ENCODE measurements at places on chromosomes 5 and 9. TPM values are rescaled to one million over a fixed set of nuclear protein-coding genes. Genes with fewer than 3 reads are reported as not detected.

GRCh38 chr5:107032629-107033028, 638.1 kb downstream of the EFNA5 start:
- no peak for DNase-seq

DNA sequence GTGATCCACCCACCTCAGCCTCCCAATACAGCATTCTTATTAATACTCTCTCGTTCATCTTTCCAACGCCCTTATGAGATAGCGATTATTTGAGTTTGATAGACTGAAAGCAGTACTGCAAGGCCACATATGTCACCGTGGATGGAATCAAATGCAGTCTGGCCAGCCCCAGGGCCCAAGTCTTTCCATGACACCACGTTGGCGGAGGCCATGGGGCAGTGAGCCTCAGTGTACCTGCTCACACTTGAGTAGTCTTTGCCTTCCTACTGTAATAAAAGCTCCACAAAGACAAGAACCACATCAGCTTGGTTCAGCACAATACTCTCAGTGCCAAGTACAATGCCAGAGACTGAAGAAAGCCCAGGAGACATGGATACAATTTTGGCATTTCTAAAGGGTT, 88.5 kb downstream of the TTLL11 start:
- no peak for DNase-seq

DNA sequence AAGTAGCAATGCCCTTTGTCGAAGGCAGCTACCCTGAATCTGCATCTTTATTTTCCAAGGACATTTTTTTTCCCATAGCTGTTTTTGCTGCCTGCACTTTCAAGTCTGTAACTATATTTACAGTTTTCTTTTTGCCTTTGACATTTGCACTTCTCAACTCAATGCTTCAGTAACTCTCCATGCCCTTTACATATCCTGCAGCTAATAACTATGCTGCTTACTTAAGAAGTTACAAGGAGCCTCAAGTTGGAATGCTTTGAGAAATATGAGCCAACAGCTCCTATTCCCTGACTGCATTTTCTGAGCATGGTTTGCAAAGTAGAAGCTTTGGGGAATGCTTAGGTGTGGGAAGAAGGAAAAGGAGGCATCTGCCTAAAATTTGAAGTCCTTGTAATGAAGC, 194.8 kb upstream of the TRPC7 start:
- DNase-seq = no peak

DNA sequence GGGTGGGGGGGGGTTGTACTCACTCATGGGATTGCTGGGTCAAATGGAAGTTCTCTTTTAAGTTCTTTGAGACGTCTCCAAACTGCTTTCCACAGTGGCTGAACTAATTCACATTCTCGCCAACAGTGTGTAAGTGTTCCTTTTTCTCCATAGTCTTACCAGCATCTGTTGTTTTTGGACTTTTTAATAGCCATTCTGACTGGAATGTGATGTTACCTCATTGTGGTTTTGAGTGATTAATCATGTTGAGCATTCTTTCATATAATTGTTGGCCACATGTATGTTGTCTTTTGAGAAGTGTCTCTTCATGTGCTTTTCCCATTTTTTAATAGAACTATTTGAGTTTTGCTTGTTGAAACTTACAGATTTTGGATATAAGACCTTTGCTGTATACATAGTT, 94.9 kb upstream of the PLPPR1 start:
- DNase-seq = peak; percentile 45

DNA sequence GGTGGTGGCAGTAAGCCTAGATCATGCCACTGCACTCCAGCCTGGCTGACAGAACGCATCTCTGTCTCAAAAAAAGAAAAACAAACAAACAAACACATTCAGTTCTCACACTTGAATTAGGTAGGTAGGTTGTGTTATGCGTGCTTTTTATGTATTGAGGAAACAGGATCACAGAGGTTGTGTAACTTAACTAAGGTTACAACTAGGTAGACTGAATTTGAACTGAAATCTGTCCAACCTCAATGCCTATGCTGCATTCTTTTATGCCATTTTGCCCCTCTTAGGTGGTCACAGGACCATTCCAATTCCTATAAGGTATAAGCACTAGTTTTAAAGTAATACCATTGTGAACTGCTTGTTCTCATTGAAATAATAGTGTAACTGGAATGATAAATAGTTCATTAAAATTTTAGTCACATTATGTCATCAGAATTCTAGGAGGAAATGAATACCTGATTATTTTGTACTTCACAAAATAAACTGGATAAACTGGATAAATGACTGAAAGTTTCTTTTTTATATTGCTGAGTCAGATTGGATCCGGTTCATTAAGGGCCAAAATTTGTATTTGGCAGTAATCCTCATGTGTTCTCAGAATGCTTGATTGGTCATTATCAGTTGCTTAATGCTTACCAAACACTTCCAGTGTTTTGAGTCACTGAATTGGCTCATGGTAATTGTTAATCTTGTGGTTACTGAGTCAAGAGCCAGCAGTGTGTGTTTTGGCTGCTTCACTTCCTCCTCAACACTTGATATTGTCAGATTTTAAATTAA, 7.1 kb downstream of the UBAP1 start:
- peak; percentile 96 for DNase-seq

GRCh38 chr9:5186416-5187169, 1.2 kb upstream of the INSL6 start:
- peak; percentile 74 for DNase-seq

- DNase-seq = no peak
These were observed 624.4 kb upstream of the C9orf72 start for GRCh38 chr9:28197653-28198052.

- no peak for DNase-seq
These were observed 28.9 kb upstream of the OTULIN start for GRCh38 chr5:14635656-14636055.

Gene RLN1
- not detected for polyA plus RNA-seq

Gene PRR7
- 11.1 TPM for polyA plus RNA-seq
